ENCODE measurements at places on chromosomes 12 and 14.

DNA sequence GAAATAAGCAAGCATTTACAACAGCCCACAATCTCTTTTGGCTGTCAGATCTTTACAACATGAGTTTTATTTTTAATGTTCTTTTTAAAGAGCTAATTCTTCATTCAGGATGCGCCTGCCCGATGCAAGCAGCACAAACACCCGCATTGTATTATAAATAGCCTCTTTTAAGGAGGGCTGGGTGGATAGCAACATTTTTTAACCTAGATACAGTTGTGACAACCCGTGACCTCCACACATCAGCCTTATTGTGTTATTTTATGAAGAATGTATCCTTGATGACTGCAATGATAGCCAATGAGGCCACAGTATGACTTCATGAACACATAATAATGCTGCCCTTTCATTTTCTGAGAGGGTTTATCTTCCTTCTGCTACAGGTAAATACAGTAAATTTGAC lies 173.7 kb downstream of the FOXN3 start:
- no peak for DNase-seq

GRCh38 chr12:94157981-94158411 lies 9.6 kb downstream of the PLXNC1 start:
- DNase-seq = no peak

DNA sequence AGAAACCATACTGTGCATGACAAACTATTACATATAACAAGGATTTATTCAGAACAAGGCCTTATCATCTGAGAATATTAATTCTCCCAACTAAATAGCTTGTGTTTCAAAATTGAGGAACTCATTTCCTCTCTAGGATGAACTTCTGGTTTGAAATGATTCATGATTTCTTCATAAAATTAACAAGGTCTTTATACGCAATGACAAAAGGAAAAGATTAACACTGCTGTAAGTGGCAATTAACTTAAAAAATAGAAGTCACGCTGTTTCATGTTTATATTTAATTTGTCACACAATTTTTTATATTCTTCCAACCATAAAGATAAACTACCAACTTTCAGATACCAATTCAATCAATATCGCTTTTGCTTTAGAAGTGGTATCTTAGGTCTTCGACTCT lies 80.8 kb downstream of the GRIP1 start:
- no peak for DNase-seq

GRCh38 chr14:60217713-60218112 lies 31.3 kb upstream of the PPM1A start:
- DNase-seq = no peak

DNA sequence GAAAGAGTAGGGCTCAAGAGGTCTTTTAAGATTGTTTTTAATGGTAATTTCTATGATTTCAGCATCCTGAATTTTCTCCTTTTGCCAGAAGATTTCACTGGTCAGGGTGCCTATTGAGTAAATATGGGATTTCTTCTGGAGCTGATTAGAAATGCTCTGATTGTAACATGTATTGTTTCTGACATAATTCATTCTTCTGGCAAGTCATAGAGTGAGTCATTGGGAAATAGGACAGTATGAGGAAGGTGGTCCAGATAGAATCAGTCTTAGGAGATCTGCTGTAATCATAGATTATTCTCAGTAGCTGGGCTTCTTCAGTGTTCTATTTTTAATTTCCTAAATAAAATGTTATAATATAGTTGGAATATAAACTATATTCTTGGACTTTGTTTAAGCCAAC lies 182.0 kb upstream of the NAV3 start:
- DNase-seq = peak; percentile 62

- no peak for DNase-seq
Observed at GRCh38 chr14:89369656-89370055, 47.4 kb downstream of the FOXN3 start.

DNA sequence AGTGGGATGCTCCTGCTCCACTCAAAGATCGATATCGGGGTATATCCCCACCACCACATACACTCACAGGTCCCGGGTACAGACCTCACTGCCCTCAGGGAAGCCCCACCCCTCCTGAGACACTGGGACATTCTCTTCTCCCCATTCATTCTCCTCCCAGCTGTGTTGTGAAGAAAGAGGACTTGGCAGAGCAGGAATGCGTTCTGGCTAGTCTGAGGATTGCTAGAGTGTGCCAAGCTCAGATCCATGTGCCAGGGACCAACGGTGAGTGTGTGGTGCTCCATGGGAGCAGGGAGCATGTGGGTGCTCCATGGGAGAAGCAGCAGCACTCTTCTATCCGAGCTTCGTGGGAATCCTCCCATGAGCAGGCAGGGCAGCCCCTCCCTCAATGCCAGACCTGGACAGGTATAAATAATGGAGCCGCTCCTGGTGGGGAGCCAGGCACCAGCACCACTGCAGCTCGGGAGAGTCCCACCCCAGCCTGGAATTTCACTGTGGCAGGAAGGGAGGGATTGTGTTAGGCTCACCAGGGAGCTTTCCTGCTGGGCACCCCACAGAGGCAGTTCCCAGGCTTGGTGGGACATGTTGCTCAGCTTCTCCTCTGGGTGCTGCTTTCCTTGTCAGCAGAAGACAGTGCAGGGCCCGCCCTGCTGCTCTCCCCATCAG lies 2.3 kb upstream of the KRT5 start:
- DNase-seq = peak; percentile 29

DNA sequence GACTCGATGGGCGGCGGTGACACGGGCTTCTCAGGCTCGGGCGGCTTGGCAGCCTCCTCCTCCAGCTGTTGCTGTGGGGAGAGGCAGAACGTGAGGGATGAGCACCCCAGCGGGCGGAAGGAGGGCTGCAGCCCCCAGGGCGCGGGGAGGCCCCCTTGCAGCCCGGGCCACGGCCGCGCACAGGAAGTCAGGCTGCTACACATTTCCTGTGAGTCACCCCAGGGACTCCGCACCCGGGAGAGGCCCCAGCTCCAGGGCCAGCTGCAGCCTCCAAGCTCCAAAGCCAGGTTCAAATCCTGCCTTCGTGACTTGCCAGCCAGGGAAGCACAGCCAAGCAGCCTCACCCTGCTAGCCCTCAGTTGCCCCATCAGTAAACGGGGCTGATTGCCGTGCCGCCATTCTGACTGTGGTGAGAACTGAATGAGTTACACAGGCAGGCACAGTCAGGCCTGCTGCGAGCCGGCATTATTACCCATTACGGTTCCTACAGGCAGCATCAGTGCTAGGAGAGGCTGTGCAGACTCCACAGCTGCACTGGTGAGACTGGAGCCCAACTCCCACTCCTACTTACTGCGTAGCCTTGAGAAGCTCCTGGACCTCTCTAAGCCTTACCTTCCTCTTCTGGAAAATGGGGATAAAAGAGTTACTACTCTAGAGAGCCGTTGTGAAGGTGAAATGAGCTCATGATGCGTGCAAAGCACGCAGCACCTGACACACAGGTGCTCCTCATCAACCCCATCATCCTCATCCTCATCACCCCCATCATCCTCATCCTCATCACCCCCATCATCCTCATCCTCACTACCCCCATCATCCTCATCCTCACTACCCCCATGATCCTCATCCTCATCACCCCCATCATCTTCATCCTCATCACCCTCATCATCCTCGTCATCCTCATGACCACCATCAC lies 100.9 kb downstream of the NCOR2 start:
- peak; percentile 12 for DNase-seq

- DNase-seq = peak; percentile 99
Observed at GRCh38 chr12:46386360-46386867, 13.8 kb upstream of the SLC38A2 start.

- no peak for DNase-seq
Observed at GRCh38 chr12:73414926-73415325, 1122.7 kb upstream of the ATXN7L3B start.

GRCh38 chr12:49645146-49646039 lies 22.0 kb downstream of the PRPF40B start:
- DNase-seq = no peak

DNA sequence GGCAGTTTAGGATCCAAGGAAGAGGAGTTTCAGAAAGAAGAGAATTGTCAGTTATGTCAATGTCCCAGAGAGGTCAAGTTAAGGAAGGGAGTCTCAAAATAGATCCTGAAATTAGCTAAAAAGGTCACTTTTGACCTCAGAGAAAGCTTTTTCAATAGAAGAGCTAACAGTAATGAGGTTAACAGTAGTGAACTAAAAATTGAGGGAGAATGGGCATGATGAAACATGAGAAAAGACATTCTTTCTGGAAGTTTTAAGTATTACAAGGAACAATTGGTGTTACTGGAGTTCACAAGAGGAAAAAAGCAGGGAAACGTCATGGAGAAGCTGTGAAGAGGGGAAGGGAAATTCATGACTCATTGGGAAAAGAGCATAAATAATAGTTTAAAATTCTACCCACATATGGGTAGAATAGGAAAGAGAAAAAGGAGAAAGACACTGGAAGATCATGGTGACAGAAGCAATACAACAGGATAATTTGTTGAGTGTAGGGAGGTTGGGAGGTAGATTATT lies 381.2 kb upstream of the FAR2 start:
- DNase-seq = peak; percentile 20

GRCh38 chr12:122137681-122138080 lies 36.3 kb downstream of the IL31 start:
- no peak for DNase-seq

- DNase-seq = no peak
Observed at GRCh38 chr14:106694638-106695393, 1168.4 kb downstream of the TMEM121 start.

DNA sequence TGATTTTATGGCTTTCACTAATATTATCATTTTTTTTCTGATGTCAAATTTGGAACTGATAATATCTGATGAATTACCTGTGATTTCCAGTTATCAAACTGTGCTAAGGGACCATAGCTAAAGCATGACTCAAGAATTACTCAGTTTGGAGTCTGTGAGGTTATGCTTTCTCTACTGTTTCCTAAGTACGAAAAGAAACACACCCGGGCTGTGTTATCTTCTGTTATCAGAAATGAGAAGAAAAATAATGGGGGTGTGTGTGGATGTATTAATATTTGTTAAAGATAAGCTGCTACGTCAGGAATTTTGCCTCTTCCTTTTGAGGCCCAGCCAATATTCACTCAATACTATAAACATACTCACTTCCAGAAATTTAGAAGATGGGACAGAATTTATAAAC lies 1401.9 kb upstream of the FLRT2 start:
- no peak for DNase-seq

DNA sequence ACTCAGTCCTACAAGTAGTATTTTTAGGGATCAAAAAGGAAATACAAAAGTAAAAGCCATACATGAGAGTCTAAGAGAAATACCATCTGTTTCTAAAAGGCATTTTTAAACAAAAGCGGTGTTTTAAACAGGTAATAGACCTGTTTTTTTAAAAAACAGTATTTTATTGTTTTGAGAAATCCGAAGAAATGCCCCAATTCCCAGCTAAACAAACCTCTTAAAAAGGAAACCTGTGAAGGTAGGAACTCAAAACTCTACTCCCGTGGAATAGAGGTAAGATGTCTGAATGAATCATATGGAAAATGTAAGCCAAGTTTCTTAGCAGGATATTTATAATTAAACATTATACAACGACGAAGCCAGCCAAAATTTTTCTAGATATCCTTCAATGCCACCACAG lies 2.0 kb downstream of the PPP1R13B start:
- no peak for DNase-seq

- DNase-seq = peak; percentile 56
Observed at GRCh38 chr12:6852651-6853354, 853 bp downstream of the USP5 start.

- DNase-seq = no peak
Observed at GRCh38 chr14:94138251-94138650, 8.8 kb upstream of the IFI27L2 start.

GRCh38 chr12:110105986-110106385 lies 18.2 kb upstream of the IFT81 start:
- peak; percentile 71 for DNase-seq

- no peak for DNase-seq
Observed at GRCh38 chr12:93684716-93685115, 7.5 kb downstream of the CRADD start.

DNA sequence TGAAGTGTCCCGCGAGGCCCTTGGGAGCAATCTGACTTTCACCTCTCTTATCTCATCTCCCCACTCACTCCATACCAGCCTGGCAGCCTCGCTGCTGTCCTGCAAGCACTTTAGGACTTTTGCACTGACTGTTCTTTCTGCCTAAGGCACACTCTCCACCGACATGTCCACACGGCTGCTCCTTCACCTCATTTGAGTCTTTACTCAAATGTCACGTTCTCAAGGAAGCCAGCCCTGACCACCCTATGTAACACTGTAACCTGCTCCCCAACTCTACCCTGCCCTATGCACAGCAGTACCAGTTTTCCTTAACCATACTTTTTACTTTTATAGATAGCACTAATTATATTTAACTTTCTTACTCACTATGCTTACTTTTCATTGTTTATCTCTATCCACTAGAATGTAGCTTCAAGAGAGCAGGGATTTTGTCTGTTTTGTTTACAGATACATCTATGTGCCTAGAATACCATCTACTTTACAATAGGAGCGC lies 32.0 kb downstream of the PRKD1 start:
- DNase-seq = no peak

DNA sequence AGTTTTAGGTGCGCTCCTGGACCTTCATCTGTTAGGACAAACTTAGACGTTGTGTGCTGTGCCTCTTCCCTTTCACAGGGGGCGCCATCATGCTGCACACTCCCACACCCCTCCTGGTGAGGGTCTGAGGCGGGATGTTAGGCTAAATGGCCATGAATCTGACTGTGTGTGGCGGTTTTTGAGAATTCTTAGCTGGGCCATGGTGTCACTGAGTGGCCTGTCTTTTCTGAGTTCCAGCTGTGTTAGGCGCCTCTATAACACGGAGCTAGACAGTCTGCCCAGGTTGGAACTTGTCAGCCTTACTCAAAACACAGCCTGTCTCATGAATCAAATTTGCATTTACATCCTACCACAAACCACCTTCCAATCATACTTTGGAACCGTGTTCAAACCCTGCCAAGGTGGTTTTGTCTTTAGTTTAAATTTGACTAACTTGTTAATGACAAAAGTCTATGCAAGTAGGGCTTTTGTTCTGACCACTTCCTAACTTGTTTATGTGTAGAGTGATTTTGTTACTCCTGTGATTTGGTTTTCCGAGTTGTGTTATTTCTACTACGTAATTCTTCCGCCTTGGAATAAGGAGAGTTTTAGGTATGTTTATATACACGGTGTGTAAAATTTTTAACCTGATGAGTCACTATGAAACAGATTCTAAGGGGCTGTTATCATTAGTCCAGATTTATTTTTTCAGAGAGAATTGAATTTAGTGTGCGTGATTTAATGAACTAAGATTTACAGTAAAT lies 19.6 kb downstream of the ACVR1B start:
- DNase-seq = peak; percentile 33

DNA sequence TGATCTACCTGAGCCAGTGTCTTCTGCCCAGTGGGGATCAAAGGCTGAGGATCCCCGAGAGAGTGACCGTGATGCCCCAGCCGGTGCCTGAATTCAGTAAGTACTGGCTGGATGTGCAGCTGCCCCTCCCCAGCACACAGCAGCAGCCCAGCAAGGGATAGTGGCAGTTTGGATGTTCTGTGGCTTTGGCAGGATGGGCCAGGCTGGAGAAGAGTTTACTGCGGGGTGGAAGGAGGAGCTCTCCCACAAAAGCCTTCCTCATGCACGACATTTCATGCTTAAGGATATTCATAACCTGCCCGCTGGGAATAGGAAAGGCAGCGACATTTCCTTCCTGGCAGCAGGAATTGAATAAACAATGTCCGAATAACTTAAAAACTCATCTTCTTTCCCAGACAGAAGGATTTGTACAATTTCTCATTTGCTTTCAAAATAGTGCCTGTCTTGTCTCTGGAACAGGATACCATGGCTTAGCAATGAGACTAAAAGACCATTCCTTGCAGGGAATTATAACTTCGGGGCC lies 135.6 kb upstream of the PRMT8 start:
- DNase-seq = no peak

Data from fibroblast of upper back skin (primary cell).